ENCODE measurements at places on chromosomes 13 and 19.

- no peaks in the 10 kb centered on the region for H3K27me3 ChIP-seq
- H3K4me3 ChIP-seq = no peak overlapping the region
- DNase-seq = no peak
- no peaks in the 10 kb centered on the region for H3K4me1 ChIP-seq
Measured at GRCh38 chr19:38352611-38353010, 17.0 kb downstream of the CATSPERG start.

DNA sequence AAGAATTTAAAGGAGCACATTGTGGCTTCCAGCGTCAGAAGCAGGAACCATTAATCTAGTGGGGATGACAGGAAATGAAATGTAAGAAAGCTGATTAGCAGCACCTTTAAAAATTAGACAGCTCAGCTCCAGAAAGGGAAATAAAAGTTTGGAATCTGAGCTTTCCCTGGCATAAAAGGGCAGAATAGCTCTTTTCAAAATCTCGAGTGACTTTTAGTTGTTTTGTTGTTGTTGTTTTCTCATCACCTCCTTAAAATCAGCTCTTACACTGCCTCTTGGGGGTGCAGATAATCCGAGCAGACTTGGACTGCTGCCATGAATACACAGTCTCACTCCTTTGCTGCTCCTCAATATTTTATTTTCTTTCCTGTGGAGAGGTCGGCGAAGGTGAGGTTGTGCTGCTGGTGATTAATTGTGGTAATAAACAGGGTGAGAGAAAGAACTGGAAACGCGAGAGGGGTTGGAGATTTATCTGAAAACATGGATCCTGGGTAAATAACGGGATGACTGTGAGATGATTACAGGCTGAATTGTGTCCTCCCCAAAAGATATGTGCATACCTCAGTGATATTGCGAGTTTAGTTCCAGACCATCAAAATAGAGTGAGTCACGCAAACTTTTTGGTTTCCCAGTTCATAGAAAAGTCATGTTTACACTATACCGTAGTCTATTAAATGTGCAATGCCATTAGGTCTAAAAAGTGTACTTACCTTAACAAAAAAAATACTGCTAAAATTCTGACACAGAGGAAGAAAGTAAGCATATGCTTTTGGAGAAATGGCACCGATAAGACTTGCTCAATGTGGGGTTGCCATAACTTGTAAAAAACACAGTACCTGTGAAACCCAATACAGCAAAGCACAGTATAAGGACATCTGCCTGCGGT is 787.7 kb downstream of the UQCRFS1 start:
- H3K4me3 ChIP-seq = no peak overlapping the region
- H3K27ac ChIP-seq = no peak overlapping the region
- H3K36me3 ChIP-seq = no peaks in the 10 kb centered on the region
- no peaks in the 10 kb centered on the region for H3K4me1 ChIP-seq
- peak; percentile 66 for DNase-seq

DNA sequence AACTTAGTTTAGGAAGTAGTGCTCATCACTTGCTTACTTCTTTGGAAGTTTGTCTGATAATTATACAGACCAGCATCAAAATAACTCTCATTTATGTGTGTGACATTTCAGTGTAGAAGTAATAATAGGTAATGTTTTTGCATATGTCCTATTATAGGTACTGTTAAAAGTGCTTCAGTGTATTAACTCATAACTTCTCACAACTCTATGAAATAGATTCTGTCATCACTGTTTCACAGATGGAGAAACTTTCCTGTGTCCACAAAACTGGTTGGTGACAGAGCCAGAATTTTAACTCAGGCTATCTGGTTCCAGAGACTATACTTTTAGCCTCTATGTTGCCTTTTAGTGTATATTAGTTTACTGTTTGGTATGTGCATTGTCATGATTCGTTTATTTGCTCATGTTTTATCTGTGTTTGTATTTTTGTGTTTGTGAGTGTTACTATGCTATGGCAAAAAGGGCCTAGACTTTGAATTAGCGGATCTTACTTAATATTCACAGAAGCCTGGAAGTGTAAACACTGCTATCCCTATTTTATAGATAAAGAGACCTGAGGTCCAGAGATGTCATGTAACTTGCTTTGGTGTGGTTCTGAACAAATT is 12.7 kb downstream of the LPAR6 start:
- H3K36me3 ChIP-seq = no peaks in the 10 kb centered on the region
- peaks cover 25% of the 10 kb centered on the region for H3K4me1 ChIP-seq
- no peak for DNase-seq
- H3K27me3 ChIP-seq = no peaks in the 10 kb centered on the region

DNA sequence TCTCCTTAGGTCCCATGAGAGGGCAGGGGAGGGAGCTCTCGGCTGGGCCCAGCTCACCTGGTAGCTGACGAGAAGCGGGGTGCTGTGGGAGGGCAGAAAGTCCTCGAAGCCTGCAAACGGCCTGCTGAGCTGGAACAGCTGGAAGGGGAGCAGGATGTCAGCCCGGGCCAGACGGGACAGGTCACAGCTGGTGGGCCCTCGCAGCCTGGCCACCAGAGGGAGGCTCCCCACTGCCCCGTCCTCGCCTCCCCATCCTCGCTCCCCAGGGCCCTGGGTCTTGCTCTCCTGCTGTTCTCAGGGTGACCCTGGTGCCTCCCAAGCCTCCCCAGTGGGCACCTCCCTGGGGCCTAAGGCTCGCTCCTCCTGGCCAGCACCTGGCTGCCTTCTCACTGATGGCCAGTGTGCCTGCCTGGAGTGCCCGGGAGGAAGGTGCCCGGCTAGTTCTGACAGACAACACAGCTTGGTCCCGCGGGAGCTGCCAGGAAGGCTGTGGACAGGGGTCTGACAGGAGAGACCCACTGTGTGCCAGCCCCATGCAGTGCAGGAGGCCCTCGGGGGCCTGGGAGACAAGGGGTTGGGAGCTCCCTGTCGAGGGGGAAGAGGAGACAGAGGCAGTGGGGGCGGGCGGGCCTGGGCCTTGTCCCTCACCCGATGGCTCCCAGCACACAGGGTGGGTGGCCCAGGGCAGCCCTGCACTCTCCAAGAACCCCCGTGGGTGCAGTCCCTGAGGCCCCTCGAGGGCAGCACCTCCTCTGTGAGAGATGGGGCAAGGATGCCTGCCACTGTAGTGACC is 20.3 kb downstream of the GPX4 start:
- H3K36me3 ChIP-seq = no peaks in the 10 kb centered on the region
- H3K4me3 ChIP-seq = no peak overlapping the region
- H3K27ac ChIP-seq = no peak overlapping the region
- DNase-seq = no peak

DNA sequence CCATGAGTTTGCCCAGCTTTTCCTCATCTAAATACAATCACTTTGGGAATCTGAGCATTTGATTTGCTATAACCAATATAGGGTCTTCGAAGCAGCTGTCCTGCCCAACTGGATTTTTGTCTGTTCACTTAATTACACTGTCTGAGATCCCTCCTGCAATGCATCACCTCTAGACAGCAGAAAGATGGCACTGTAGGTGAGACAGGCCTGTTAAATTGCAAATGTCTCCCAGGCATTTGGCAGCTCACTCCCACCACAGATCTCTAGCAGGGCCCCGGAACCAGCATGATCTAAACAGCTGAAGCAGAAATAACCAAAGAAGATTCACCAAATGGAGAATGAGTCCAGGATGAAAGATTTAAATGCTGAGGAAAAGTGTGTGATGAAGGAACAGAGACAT is 41.9 kb upstream of the SERPINE3 start:
- no peak for DNase-seq
- H3K27ac ChIP-seq = no peak overlapping the region

- H3K4me1 ChIP-seq = no peaks in the 10 kb centered on the region
- DNase-seq = no peak
- no peak overlapping the region for H3K4me3 ChIP-seq
- H3K36me3 ChIP-seq = no peaks in the 10 kb centered on the region
- no peaks in the 10 kb centered on the region for H3K27me3 ChIP-seq
- no peak overlapping the region for H3K27ac ChIP-seq
Measured at GRCh38 chr13:91053318-91054065, 294.0 kb upstream of the MIR17HG start.

DNA sequence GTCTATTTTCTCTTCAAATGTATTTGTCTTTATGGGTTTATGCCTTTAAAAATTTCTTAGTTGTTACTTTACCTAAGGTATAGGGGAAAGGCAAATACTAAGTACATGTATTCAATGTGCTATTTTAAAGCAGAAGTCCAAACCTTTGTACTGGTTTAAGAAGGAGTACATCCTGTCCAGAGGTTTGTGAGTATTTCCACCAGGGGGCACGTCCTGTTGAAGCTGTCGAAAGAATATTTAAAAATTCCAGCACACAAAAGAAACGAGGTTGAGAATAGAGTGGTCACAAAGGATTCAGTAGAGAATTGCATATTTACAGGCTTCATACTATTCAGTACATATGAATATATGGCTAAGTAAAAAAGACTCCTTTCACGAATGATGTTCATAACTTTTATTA is 59.8 kb downstream of the URI1 start:
- no peaks in the 10 kb centered on the region for H3K27me3 ChIP-seq
- H3K27ac ChIP-seq = no peak overlapping the region
- no peak overlapping the region for H3K4me3 ChIP-seq
- H3K36me3 ChIP-seq = no peaks in the 10 kb centered on the region

DNA sequence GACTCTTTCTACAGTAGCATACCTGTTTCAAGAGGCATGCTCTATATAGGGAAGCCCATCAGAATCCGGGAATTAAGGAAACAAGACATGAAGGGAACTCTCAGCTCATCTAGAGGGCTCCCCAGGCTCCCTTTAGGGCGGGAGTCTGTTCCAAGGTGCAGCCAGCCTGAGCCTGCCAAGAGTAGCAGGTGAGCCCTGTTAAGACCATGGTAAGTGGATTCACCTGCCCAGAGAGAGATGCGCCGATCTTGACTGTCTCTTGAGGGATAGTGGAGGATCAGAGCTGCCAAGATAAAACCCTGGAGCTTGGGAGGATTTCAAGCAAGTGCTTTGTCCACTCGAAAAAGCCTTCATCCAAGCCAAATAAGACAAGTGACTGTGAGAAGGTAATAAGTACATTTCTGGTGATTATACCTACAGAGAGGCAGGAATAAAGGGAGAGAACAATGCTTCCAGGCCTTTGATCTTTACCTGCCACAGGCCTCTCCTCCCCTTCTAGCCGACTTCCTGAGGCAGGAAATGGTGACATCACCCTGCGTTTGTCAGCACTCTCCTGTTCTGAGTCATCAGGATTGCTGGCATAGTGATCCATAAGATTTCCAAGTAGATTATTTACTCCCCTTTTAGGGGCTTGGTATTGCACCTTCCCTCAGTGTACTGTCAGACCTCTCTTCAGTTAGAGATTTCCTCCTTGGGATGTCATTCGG is 31.5 kb downstream of the KLF5 start:
- no peaks in the 10 kb centered on the region for H3K36me3 ChIP-seq
- DNase-seq = no peak
- no peaks in the 10 kb centered on the region for H3K27me3 ChIP-seq
- no peak overlapping the region for H3K27ac ChIP-seq

GRCh38 chr13:91747186-91747585 is 348.8 kb downstream of the GPC5 start:
- no peak for DNase-seq
- H3K4me1 ChIP-seq = no peaks in the 10 kb centered on the region

DNA sequence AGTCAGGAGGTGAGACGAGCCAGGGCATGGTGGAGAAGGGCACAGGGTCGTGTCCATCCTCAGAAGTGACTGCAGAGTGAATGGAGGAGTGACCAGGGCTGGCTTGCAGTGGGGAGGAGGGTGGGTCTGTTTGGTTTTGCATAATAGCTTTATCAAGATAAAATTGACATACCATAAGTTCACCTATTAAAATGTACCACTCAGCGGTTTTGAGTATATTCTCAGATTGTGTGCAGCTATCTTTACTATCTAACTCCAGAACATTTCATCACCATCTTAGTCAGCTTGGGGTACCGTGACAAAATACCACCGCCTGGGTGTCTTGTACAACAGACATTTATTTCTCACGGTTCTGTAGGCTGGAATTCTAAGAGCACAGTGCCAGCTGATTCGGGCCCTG is 13.2 kb downstream of the ZNF8 start:
- no peaks in the 10 kb centered on the region for H3K27me3 ChIP-seq
- H3K36me3 ChIP-seq = peaks cover 47% of the 10 kb centered on the region
- DNase-seq = no peak
- H3K27ac ChIP-seq = no peak overlapping the region
- H3K4me3 ChIP-seq = no peak overlapping the region

- H3K27me3 ChIP-seq = no peaks in the 10 kb centered on the region
- H3K27ac ChIP-seq = no peak overlapping the region
- DNase-seq = no peak
Measured at GRCh38 chr13:31409678-31410356, 210.0 kb downstream of the B3GLCT start.

DNA sequence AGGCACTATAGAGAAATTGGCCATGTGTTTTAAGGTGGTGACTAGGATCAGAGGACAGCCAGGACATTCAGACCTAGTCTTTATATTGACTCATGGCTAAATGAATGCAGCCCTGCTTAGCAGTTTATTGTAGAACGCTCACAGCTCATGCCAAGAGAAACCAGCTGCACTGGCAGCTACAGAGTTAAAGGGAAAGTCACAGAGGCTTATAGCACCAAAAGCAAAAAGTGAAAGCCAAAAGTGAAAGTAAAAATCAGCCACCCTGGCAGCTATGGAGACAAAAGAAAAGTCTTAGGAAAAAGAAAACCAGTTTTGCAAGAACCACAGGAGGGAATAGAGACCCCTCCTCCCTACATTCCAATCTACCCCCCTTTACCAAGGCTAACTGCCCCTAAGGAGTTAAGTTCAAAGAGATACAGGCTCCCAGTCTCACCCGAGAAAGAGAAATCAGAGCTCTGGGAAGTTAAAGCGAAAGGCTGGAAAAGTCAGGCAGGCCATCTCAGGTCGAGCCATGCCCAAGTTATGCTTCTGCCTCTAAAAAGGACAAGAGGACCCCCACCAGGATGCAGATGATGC is 99.0 kb downstream of the ZNF429 start:
- H3K4me1 ChIP-seq = peaks cover 14% of the 10 kb centered on the region
- H3K27ac ChIP-seq = peak overlapping the region; percentile 76
- DNase-seq = peak; percentile 40
- no peaks in the 10 kb centered on the region for H3K27me3 ChIP-seq

DNA sequence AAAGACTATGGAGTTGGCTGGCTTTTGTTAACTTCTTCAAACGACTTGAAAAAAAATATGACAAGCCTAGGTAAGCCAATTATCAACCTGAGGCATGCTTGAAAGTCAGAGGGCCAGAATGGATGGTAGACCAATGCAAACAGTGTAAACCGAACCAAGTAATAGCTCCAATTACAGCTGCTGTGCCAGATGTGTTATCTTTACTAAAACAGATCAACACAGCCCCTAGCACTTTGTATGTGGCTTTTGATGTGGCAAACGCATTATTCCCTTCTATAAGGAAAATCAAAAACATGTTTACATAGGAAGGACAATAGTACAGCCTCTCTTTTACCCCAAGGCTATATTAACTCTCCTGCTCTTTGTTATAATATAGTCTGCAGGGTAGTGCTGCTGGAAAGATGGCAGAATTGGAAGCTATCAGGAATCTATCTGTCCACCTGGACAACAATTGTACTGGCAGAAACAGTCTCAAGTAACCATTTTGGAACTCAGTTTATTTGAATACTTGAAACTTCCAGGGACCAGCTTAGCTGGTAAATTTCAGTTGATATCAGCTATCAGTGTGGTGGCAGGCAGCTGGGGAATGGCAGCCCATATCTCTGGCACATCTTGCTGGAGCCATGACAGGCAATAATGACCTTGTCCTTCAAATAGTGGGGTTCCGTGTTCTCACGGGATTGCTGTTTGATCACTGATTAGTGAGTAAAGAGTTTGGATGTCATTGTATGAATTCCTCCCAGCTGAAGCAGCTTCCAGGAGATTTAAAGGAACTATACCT is 144.4 kb upstream of the WASF3 start:
- no peaks in the 10 kb centered on the region for H3K27me3 ChIP-seq
- no peak overlapping the region for H3K27ac ChIP-seq
- H3K4me3 ChIP-seq = no peak overlapping the region
- no peaks in the 10 kb centered on the region for H3K4me1 ChIP-seq
